ENCODE measurements at places on chromosomes 12 and 14. TPM values are rescaled to one million over a fixed set of nuclear protein-coding genes. Genes with fewer than 3 reads are reported as not detected.

The TBX3 gene
- 19.3 TPM for total RNA-seq

The AICDA gene
- total RNA-seq: not detected

The RAB21 gene
- total RNA-seq: 37.0 TPM

The LIN7A gene
- 0.57 TPM for total RNA-seq

The OR4Q2 gene
- total RNA-seq: not detected

The TAS2R42 gene
- not detected for total RNA-seq

GRCh38 chr12:48681399-48681709 lies 684 bp downstream of the KANSL2 start:
- peak; percentile 14 for DNase-seq

GRCh38 chr12:28568118-28568517 lies 377.9 kb downstream of the CCDC91 start:
- DNase-seq: peak; percentile 86

GRCh38 chr12:43345023-43345422 lies 207.0 kb downstream of the ADAMTS20 start:
- no peak for DNase-seq

- no peak for DNase-seq
Observed at GRCh38 chr12:60240891-60241290, 645.1 kb downstream of the SLC16A7 start.

GRCh38 chr14:103561381-103562178 lies 877 bp downstream of the BAG5 start:
- peak; percentile 58 for DNase-seq

- DNase-seq: peak; percentile 19
Observed at GRCh38 chr12:99619389-99620158, 28.0 kb upstream of the GARIN6 start.

DNA sequence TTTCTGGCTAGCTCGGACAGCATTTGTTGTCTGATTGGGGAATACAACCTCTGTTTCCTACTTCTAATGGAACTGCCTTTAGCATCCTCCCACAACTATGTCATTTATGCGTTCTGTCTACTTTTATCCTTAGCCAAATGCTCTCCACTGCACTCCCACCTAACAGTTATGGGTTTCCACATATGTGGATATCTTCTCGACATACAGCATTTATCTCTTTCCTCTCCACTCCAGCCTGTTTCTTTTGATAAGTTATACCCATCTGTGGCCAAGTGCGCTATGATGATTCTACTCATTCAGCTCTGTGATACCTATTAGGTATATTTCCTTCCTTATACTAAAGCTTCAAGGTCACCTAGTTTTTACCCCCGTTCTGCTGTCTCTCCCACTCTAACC lies 122.2 kb upstream of the NAP1L1 start:
- DNase-seq: no peak

GRCh38 chr14:94680862-94681288 lies 68.7 kb downstream of the SERPINA3 start:
- DNase-seq: no peak

- peak; percentile 51 for DNase-seq
Observed at GRCh38 chr12:64057706-64058105, 164.4 kb downstream of the KICS2 start.

DNA sequence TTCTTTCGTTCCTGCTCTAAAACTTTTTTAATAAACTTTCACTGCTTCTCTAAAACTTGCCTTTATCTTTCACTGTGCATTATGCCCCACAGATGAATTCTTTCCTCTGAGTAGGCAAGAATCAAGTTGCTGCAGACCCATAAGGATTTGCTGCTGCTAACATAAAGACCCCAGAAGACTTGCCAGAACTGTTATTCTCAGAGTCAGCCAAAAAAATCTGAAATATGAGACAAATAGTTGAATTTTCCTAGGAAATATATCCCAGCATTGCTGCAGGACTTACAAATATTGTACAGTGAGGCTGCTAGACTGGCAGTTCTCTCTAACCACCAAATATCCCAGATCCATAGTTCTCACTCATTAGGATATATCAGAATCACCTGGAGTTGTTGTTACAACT lies 349.1 kb upstream of the FLRT2 start:
- no peak for DNase-seq

DNA sequence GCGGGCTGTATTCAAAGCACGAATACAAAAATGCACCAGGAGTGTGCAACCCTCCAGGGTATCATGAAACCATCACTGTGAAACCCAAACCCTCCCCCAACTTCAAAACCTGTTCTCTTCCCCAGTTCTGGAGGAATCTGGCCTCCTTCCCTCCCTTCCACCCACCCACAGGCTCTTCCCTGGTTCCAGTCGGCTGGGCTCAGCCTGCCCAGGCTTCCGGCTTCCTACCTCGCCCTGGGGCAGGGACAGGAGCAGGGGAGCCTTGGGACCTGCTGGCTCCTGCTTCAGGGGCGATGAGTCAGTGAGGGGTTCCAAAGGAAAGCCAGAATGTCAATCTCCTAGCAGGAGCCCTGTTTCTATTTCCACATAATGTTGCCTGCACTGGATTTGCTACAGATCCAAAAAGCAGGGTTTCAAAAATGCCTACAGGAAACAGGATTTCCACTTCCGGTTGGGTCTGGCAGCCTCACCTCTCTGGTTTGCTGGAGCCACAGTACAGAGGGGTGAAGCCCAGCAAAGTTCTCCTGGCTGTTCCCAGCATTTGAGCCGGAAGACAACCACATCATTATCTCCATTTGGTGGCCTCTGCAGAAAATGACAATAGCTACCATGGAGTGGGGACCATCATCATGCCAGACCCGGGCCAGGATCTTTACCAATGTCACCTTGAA lies 278.3 kb downstream of the DPF3 start:
- DNase-seq: peak; percentile 31

DNA sequence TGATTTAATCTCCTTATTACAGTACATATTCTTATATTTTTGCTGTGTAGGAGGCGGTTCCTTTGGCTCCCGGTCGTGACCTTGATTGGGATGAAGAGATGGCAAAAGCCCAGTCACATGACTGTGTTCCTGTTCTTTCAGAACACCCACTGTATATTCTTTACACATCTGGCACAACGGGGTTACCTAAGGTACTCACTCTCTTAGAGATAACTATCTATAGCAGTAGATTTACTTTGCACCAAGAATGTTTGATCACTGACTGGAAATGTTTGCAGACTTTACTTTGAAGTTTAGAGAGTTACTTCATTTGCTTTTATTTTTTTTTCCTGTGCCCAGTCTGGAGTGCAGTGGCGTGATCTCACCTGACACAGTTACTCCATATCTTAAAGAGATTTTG lies 65.2 kb downstream of the ACSS3 start:
- DNase-seq: no peak

- DNase-seq: no peak
Observed at GRCh38 chr14:104448321-104448720, 131.2 kb upstream of the C14orf180 start.

GRCh38 chr14:75985618-75986438 lies at the start of gene IFT43:
TSS of gene IFT43 (plus strand) at chr14:75985763. CDS start at chr14:75985787, 24 bp downstream.
- DNase-seq: peak; percentile 71

DNA sequence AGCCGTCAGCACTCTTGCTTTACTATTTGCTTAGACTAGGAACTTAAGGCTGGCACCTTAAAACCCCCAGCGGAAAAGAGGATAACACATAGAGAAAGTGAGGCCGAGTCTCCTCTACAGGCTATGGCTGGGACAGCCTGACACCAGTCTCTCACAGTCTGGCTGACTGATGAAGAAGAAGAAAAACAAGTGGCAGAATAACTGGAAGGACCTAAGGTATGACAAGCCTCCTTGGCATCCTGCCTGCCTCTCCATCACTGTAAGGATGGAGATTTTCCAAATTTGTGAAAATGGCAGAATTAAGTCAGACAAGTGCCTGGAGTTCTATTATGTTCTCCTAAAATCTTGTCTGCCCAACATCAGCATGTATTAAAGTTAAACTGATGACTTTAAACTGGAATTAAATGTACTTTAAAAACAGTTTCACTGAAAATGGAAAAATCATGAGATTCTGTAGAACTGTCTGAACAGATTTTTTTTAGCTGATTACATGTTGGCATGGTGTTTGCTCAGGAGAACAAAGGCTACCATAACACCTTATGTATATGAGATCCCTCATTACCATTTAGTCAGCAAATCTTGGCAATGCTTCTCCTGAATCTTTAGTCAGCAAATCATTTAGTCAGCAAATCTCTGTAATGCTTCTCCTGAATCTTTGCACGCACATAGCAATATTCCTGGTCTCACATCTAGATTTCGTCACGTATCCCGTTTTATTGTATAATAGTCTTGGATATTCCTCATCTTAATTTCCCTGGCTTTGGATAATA lies 140.3 kb upstream of the AEBP2 start:
- no peak for DNase-seq

DNA sequence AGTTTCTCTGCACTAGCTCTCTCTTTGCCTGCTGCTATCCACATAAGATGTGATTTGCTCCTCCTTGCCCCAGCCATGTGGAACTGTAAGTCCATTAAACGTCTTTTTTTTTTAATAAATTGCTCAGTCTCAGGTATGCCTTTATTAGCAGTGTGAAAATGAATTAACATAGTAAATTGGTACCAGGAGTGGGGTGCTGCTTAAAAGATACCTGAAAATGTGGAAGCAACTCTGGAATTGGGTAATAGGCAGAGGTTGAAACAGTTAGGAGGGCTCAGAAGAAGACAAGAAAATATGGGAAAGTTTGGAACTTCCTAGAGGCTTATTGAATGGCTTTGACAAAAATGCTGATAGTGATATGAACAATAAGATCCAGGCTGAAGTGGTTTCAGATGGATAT lies 159.8 kb downstream of the FSCB start:
- DNase-seq: no peak

DNA sequence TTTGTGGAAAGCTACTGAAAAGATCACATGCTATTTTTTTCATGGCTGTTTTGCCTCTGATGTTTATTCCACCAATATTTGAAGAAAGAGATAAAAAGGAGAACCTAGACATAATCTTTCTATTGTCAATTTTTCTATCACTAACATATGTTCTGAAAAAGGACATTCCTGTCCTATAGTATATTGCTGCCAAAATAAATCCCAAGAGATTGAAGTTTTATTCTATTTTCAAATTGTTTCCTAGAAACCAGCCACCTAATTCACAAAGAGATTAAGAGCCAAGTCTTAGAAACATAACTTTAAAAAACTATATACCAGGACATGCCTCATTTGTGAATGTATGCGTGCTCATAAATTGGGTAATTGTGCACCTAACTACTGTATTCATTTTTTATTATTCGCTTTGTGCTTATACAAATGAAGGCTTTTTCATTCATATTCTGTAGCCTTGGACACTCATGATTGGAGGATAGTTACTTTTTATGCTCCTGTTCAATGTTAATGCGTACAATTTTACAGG lies 200.7 kb downstream of the FUT8 start:
- no peak for DNase-seq

- DNase-seq: no peak
Observed at GRCh38 chr14:104694991-104695659, 5.7 kb downstream of the INF2 start.

Data from LHCN-M2 (cell line).